ENCODE measurements at places on chromosomes 4 and X.
A peak's percentile ranks its signal among the peaks of the same experiment; 100 is the strongest.

DNA sequence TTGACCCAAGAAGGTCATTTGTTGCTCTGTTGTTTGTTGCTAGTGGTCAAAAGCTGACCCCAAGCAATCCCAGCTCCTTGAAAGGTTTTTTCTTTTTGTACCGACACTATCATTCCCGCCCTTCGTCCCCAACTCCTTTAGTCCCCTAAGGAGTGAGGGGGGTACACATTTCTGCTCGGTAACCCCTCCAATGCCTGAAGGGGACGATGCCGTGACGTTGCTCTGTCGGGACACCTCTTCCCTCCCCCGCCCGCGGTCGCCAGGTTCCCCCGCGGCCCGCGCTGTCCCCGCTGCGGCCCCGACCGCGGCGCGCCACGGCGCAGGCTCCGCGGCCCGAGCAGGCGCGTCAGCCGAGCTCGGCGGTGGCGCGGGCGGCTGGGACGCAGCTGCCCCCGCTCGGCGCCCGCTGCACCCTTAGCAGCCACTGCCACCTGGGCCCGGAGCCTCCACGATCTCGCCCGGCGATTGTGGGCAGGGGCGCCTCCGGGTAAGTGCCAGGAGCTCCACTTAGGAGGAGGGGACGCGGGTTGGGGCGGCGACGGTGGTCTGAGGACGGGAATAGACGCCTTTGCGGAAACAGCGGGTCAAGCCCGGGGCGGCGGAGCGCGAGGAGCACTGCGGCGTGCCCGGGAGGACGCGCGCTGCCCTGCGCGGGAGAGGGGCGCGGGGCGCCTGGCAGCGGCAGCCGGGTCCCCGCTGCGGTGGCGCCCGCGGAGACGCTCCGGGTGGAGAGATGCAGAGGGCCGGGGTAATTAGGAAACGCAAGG, at the start of gene GLRB:
Gene GLRB, plus strand, starts transcription at position 340 of the 767 bp plus-strand sequence. CDS start 1,875 bp downstream, outside the sequence.
- peak; percentile 61 for DNase-seq

GRCh38 chr4:176189891-176190795, 5.2 kb downstream of the SPATA4 start:
- DNase-seq: no peak

DNA sequence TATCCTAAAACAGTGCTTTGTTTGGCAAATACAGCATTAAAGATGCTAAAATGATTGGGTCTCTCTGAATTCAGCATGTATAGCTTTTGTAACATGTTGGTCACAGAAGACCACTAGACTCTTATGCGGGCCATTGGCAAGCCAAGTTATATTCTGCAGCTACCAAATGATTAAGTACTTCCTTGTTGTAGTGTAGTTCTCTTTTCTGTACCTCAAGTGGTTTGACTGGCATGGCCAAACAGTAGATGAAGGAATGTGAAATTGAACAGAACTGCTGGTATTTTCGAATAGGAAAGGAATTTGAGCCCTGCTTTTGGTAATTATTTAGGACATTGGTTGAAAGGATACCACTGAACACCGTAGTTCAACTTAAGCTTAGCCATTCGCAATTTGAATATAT, 193.9 kb upstream of the GPC4 start:
- DNase-seq: no peak

DNA sequence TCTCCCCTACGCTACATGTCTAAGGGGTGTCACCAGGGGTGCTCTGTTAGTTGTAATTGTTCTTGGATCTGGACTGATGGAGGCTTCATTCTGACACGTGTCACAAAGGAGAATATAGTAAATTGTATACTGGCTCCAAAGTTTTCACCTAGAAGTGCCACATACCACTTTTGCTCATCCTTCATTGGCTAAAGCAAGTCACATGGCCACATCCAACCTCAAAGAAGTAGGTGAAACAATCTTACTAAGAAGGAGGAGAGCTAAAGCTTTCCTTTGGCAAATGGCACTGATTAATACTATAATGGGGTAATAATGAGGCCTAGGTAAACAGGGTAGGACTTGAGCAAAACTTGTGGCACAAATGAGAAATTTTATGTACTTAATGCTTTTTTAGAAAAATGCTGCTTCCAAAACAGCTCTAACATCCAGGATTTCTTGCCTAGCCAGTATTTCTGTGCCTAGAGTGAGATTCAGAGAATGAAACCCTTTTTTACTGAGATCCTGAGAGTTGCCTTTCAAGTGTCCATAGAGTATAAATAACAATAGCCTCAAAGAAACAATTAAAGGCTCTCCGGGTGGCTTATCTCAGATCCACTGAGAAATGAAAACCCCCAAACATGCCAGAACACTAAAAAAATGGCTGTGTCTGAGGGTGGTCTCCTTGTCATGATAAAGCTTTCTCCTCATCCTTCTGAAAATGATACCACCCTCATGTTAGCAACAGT, 34.7 kb downstream of the NHS start:
- DNase-seq: no peak

All from frontal cortex (tissue), 4 donors.